ENCODE measurements at places on chromosomes 5 and 9. TPM values are rescaled to one million over a fixed set of nuclear protein-coding genes. Genes with fewer than 3 reads are reported as not detected.
A peak's percentile ranks its signal among the peaks of the same experiment; 100 is the strongest.

The ZNF300 gene
- total RNA-seq: 8.5 TPM

The PCDHB14 gene
- total RNA-seq: 3.9 TPM

The NR4A3 gene
- 2.2 TPM for total RNA-seq

The CERCAM gene
- total RNA-seq: 49.2 TPM

The KLF4 gene
- total RNA-seq: 66.8 TPM

The PPIC gene
- total RNA-seq: 91.0 TPM

The POU5F2 gene
- 1.3 TPM for total RNA-seq

The CD14 gene
- total RNA-seq: 0.84 TPM

DNA sequence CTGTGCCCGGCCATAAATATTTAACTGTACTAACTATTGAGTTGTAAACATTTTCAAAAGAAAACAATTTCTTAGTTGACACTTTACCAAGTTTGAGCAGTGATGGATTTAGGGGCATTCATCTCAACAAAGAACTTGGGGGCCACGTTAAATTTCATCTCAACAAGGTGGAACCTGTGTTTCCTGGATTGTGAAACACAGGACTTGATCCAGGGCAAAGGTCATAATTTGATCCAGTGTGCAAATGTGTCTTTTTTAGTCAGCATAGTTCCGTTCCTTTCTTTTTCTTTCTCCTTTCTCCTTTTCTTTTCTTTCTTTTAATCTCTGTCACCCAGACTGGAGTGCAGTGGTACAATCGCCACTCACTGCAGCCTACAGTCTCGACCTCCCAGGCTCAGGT, 3.1 kb downstream of the GFRA3 start:
- DNase-seq: no peak

GRCh38 chr9:6676254-6676921, 30.9 kb upstream of the GLDC start:
- H3K27me3 ChIP-seq: no peaks in the 10 kb centered on the region
- no peak for DNase-seq
- no peak overlapping the region for H3K4me3 ChIP-seq

GRCh38 chr9:20255052-20255451, 367.2 kb downstream of the MLLT3 start:
- no peaks in the 10 kb centered on the region for H3K36me3 ChIP-seq
- no peaks in the 10 kb centered on the region for H3K4me1 ChIP-seq
- no peak for DNase-seq
- H3K27ac ChIP-seq: no peak overlapping the region

DNA sequence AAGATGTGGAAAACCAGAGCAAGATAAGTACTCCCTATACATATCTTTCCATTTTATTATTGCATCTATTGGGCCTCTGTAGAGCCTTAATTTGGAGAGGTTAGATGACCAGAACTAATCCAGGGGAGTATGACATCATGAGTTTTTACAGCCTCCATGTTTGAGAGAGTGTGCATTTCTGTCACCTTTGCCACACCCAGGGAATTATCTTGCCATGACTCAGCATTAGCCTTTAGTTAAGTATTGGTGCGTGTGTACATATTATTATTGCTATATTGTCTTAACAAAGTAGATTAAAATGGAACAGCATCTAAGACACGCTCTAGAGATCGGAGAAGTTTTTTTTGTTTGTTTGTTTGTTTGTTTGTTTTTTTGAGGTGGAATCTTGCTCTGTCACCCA, 27.6 kb downstream of the DIMT1 start:
- no peaks in the 10 kb centered on the region for H3K4me1 ChIP-seq
- peak overlapping the region; percentile 24 for H3K27ac ChIP-seq
- no peaks in the 10 kb centered on the region for H3K27me3 ChIP-seq
- H3K36me3 ChIP-seq: no peaks in the 10 kb centered on the region
- H3K4me3 ChIP-seq: no peak overlapping the region

DNA sequence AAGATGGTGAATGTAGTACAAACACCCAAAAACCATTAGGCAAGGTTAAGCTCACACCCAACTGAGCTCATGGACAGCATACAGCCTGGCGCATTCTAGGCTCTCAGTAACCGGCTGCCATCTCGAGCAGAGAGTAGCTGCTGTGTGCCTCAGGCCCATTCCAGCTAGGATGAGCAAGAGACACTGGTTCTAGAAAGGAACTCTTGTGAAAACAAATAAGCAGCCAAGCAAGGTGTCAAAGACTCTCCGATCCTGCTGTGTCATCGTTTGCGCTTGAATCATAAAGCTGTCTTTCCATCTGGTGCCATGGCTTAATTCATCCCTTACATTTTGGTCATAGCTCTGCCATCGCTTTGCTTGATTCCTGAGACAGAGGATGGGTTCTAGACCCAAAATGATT, 135.4 kb upstream of the MSX2 start:
- H3K27me3 ChIP-seq: no peaks in the 10 kb centered on the region
- no peaks in the 10 kb centered on the region for H3K36me3 ChIP-seq
- no peak for DNase-seq

DNA sequence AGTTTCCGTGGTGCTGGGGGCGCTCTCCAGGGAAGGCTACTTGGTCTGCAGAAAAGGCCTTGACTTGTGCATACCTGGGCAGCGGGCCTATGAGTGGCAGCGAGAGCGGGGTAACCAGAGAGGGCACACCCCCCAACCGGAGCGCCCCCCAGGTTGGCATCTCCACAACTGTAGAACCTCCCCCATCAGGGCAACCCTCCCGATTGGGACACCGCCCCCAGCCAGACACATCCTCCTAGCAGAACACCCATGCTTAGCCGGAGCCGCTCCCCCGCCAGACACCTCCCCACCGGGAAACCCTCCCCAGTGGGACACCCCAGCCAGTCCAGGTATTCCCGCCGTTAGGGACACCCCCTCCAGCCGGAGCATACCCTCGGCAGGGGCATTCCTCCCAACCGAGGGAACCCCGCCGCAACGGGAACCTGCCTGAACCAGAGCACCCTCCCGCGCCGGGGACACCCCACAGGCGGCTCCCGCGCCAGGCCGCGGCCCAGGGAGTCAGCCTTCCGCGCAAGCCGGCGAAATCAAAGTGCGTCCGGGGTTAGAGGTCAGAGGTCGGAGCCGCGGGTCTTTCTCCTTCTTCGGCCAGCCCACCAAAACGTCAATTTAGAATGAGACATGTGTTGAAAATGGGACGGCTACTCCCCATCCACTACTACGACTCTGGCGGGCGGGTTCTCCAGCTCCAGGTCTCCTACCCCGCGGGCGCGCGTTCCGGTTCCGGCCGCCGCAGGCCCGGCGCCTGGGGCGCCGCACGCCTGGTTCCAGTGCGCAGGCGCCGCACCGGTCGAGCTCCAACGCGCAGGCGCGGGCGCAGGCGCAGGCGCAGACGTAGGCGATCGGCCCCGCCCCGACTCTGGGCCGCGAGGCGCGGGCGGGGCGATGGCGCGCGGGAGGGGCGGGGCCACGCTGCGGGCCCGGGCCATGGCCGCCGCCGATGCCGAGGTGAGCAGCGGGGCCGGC, at the start of gene EHMT1:
Gene EHMT1, plus strand, starts transcription at position 901 of the 963 bp plus-strand sequence. Its CDS starts 24 bp downstream, at position 925.
- H3K4me1 ChIP-seq: peaks cover 21% of the 10 kb centered on the region
- no peaks in the 10 kb centered on the region for H3K36me3 ChIP-seq
- DNase-seq: peak; percentile 95
- no peaks in the 10 kb centered on the region for H3K27me3 ChIP-seq
- H3K27ac ChIP-seq: peak within 1 kb of the TSS; percentile 92
- peak within 1 kb of the TSS; percentile 44 for H3K4me3 ChIP-seq

DNA sequence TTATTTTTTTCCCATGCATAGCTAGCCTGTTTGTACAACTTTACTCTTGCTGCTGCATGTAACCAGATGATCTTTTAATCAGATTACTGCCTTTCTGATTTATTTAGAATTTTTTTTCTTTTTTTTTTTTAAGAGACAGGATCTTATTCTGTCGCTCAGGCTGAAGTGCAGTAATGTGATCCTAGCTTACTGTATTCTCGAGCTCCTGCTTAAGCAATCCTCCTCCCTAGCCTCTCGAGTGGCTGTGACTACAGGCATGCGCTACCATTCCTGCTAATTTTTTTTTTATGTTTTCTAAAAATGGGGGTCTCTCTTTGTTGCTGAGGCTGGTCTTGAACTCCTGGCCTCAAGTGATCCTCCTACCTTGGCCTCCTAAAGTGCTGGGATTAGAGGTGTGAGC, 9.6 kb downstream of the DCP2 start:
- no peak for DNase-seq
- H3K4me3 ChIP-seq: no peak overlapping the region
- H3K27me3 ChIP-seq: no peaks in the 10 kb centered on the region
- no peaks in the 10 kb centered on the region for H3K4me1 ChIP-seq

DNA sequence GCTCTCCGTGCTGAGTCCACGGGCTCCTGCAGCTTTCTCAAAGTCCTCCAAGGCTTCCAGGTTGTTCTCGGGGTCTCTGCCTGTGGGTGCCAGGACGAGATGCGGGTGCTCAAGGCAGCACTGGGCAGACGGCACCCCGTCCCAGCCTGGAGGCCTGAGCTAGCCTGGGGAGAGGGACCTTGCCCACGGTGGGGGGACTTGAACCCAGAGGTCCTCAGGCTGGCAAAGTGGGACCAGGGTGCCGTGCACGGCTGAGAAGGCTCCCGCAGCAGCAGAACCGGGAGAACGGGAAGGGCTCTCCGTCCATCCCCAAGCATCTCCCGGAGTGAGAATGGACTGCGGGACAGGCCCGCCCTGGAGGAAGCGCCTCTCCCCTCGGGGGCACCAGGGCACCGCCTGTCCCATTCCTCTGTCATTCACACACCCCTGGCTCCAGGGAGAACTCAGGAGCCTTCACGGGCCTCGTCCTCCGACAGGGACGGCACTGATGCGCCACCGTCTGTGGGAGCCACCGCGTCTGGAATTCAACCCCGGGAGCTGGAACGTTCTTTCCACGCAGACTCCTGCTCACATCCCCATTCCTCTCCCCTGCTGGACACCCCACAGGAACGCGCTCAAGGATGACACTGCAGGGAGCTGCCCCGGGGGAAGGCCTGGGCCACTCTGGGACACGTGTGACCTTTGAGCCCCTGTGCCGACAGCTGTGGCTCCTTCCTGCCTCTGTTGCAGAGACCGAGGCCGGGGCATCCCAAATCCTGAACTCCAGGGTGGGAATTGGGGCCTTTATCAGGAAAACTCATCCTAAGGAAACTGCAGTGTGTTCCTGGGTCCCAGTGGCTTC, 16.3 kb upstream of the OBP2B start:
- no peak overlapping the region for H3K4me3 ChIP-seq
- H3K27ac ChIP-seq: no peak overlapping the region
- no peaks in the 10 kb centered on the region for H3K36me3 ChIP-seq
- no peaks in the 10 kb centered on the region for H3K27me3 ChIP-seq

GRCh38 chr9:124267271-124267807, 9.6 kb downstream of the NEK6 start:
- no peaks in the 10 kb centered on the region for H3K36me3 ChIP-seq
- H3K27ac ChIP-seq: no peak overlapping the region
- no peak overlapping the region for H3K4me3 ChIP-seq
- no peak for DNase-seq
- peaks cover 19% of the 10 kb centered on the region for H3K4me1 ChIP-seq

DNA sequence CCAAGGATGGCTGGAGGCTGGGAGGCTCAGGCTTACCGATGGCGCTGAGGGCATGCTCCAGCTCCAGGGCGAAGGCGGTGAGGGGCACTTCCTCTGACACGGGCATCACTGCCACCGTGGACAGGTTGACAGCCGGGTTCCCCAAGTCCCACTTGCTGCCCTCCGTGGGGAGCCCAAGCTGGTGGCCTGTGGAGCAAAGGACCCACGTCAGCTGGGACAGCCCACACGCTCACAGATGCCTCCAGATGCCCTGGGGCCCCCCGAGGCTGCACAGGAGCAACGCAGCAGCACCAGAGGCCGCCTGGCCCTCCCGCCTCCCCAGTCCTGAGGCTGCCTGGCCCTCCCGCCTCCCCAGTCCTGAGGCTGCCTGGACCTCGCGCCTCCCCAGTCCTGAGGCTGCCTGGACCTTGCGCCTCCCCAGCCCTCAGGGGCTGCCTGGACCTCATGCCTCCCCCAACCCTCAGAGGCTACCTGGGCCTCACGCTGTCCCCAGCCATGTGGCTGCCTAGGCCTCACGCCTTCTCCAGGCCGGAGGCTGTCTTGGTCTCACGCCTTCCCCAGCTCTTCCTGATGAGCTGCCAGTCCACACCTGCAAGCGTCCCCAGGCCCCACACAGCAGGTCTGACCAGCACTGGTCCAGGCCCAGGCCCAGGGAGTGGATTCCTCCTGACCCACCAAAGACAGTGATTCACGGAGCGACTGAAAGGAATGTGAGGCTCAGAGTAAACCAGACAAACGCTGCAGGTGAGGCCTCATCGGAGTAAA, 25.6 kb upstream of the NSMF start:
- H3K36me3 ChIP-seq: no peaks in the 10 kb centered on the region
- H3K27me3 ChIP-seq: no peaks in the 10 kb centered on the region
- no peak for DNase-seq
- no peak overlapping the region for H3K4me3 ChIP-seq

GRCh38 chr5:175418251-175418650, 25.7 kb downstream of the DRD1 start:
- DNase-seq: no peak
- no peaks in the 10 kb centered on the region for H3K36me3 ChIP-seq
- H3K4me1 ChIP-seq: no peaks in the 10 kb centered on the region

- no peak for DNase-seq
- no peaks in the 10 kb centered on the region for H3K4me1 ChIP-seq
- H3K27ac ChIP-seq: no peak overlapping the region
- no peaks in the 10 kb centered on the region for H3K36me3 ChIP-seq
- no peaks in the 10 kb centered on the region for H3K27me3 ChIP-seq
These were observed 32.0 kb downstream of the DAPK1 start for GRCh38 chr9:87529671-87530070.

GRCh38 chr5:99879791-99880511, 655.2 kb upstream of the FAM174A start:
- H3K4me3 ChIP-seq: no peak overlapping the region
- H3K36me3 ChIP-seq: no peaks in the 10 kb centered on the region
- no peaks in the 10 kb centered on the region for H3K27me3 ChIP-seq
- no peaks in the 10 kb centered on the region for H3K4me1 ChIP-seq

DNA sequence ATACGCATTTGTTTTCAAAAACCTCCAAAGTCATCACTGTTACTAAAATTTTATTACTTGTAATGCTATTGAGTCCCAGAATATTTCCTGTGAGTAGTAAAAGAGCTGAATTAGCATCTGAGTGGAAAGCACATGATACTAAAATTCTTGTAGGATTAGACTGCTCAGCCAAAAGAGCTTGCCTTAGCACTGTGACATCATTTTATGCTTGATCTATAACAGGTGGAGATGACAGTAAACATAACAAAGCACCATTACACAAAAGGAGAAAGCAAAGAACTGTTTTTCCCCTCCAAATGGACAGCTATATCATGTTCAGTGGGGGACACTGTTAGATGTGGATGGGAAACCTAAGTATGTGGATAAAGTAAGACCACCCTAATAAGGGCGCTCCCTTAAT, 5.8 kb upstream of the JAK2 start:
- no peak overlapping the region for H3K4me3 ChIP-seq
- H3K4me1 ChIP-seq: peaks cover 20% of the 10 kb centered on the region
- H3K27me3 ChIP-seq: no peaks in the 10 kb centered on the region

DNA sequence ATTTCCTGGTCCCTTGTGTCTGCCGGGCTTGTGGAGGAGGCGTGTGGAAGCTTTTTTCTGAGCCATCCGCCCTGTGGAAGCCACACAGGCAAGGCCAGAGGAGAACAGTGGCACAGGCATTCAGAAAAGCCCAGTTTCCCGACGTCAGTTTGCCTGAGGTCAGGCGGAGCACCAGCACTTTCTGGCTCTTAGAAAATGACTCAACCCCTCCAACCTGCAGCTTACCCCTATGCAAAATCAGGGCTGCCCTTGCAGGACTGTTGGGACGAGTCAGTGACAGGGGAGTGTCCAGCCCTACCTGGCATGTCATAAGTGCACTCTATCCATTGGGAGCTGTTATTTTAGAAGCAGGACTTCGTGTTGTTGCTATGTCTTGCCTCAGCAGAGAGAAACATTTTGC, 216.0 kb downstream of the NR3C1 start:
- no peak overlapping the region for H3K4me3 ChIP-seq
- no peaks in the 10 kb centered on the region for H3K27me3 ChIP-seq
- no peaks in the 10 kb centered on the region for H3K36me3 ChIP-seq
- H3K4me1 ChIP-seq: peaks cover 6% of the 10 kb centered on the region
- no peak overlapping the region for H3K27ac ChIP-seq

Data from hepatocyte (in vitro differentiated cells).